ENCODE measurements at places on chromosomes 3 and 15. TPM values are rescaled to one million over a fixed set of nuclear protein-coding genes. Genes with fewer than 3 reads are reported as not detected.
A peak's percentile ranks its signal among the peaks of the same experiment; 100 is the strongest.

- no peaks in the 10 kb centered on the region for H3K4me1 ChIP-seq
- H3K27me3 ChIP-seq = no peaks in the 10 kb centered on the region
- H3K36me3 ChIP-seq = no peaks in the 10 kb centered on the region
These were observed 159.2 kb upstream of the LINGO1 start for GRCh38 chr15:77791941-77792340.

DNA sequence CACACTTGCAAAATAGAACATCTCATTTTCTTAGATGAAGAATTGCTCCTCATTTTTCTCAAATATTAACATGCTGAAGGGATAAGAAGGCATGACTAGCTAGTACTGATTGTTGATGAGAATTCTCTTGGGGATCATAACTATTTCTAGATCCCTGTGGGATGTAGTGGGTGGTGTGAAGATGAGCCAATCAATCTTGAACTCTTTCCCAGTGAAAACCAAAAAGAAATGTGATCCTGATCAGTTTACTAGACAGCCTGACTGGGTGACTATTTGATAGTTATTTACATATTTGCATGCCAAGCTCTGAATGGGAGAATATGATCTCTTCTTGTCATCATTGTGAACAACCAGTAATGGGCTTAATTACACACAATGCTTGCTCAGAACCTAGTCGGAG lies 63.7 kb downstream of the ZIC1 start:
- H3K4me3 ChIP-seq = no peak overlapping the region
- H3K4me1 ChIP-seq = no peaks in the 10 kb centered on the region
- no peak for DNase-seq
- H3K27me3 ChIP-seq = no peaks in the 10 kb centered on the region
- no peaks in the 10 kb centered on the region for H3K36me3 ChIP-seq

GRCh38 chr3:51354172-51354571 lies 30.9 kb upstream of the MANF start:
- H3K36me3 ChIP-seq = no peaks in the 10 kb centered on the region
- no peaks in the 10 kb centered on the region for H3K27me3 ChIP-seq
- no peak for DNase-seq
- no peaks in the 10 kb centered on the region for H3K4me1 ChIP-seq
- H3K4me3 ChIP-seq = no peak overlapping the region

DNA sequence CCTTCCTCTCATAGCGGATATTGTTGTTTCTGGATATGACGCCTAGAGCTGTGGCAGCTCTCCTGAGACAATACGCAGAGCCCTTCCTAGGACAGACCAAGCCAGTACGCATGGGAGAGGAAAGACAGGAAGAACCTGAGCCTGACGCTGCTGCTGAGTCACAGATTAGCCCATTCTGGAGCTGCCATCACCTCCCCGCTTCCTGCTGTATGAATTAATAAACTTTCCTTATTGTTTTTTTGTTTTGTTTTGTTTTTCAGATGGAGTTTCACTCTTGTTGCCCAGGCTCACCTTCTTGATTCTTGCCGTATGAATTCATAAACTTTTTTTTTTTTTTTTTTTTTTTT lies 67.0 kb downstream of the PPCDC start:
- H3K36me3 ChIP-seq = no peaks in the 10 kb centered on the region
- no peak overlapping the region for H3K4me3 ChIP-seq
- DNase-seq = no peak
- no peak overlapping the region for H3K27ac ChIP-seq
- H3K4me1 ChIP-seq = no peaks in the 10 kb centered on the region

FAM107A gene
- 14.5 TPM for total RNA-seq

DNA sequence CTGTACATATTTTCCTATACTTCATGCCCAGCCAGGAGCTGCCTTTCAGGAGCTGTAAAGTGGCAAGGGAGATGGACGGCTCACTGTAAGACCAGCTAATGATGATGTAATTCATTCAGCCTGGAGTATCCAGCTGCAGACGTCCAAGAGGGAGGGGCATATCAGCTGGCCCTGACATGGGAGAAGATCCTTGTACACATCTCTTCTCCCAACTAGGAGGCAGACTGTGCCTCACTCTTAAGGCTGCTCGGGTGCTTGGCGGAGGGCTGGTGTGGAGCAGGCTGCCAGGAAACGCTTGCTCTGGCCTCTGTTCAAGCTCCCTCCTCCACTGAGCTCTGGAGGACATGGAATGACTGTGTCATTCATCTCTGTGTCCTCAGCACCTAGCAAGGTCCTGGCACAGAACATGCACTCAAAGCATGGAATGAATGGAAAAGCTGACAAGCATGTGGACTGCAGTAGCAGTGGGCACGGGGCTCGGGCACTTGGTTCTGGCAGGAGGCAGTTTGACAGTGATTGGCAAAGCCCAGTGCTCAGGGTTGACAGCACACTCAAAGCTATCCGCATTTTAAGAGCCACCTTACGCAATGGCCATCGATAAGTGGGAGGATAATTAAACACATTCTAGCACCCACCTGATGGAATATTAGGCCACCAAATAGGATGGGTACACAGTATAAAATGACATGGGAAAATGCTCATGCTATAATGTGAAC lies 72.4 kb downstream of the TBC1D2B start:
- peak overlapping the region; percentile 91 for H3K27ac ChIP-seq
- no peak overlapping the region for H3K4me3 ChIP-seq
- peak; percentile 88 for DNase-seq
- no peaks in the 10 kb centered on the region for H3K27me3 ChIP-seq
- peaks cover 96% of the 10 kb centered on the region for H3K4me1 ChIP-seq
- no peaks in the 10 kb centered on the region for H3K36me3 ChIP-seq

GATA2 gene
- 11.7 TPM for total RNA-seq

DNA sequence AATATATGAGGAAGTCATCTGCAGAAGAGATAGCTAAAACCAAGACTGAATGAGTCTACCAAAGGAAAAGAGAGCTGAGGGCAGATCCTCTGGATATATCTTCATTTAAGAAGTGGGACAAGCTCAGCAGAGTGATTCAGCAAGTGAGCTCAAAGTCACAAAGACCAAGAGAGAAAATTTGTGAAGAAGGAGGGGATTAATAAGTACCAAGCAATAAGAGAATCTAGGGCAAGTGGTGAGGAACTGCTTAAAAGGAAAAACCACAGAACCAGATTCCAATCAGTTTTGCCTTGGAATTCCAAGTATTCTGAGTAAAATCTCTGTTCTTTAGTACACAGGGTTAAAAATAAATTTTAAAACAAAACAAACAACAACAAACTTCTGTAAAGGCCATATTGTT lies 3.6 kb downstream of the EHHADH start:
- H3K27ac ChIP-seq = no peak overlapping the region
- DNase-seq = no peak
- no peak overlapping the region for H3K4me3 ChIP-seq
- H3K27me3 ChIP-seq = no peaks in the 10 kb centered on the region

GRCh38 chr3:94171954-94172353 lies 109.1 kb downstream of the NSUN3 start:
- no peak overlapping the region for H3K4me3 ChIP-seq
- no peaks in the 10 kb centered on the region for H3K27me3 ChIP-seq
- no peak overlapping the region for H3K27ac ChIP-seq
- H3K36me3 ChIP-seq = no peaks in the 10 kb centered on the region

ERICH6 gene
- total RNA-seq = 0.26 TPM

DNA sequence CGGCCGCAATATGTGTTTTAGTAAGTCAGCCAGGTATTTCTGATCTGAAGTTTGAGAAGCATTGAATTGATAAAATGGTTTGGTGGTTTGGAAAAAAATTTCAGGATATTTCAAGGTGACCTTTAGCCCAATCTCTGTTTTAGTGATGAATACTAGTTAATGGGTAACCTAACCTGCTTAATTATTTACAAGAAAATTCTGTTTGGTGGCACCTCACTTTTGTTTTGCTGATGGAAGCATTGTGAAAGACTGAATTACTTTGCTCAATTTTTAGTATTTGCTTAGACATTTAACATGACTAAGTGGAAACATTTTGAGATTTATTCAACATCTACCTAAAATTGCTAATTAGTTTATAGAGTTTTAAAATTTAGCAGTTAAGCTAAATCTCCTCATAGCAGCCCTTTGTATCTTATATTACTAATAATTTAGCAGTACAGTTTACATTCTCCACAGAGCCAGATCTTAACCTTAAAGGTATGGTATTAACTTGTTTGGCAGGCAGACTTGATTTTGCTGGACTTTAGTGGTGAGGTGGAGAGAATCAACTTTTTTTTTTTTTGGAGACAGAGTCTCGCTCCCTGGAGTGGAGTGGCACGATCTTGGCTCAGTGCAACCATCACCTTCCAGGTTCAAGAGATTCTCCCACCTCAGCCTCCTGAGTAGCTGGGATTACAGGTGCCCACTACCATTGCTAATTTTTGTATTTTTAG lies 35.4 kb downstream of the GRAMD1C start:
- H3K4me1 ChIP-seq = peaks cover 12% of the 10 kb centered on the region
- H3K4me3 ChIP-seq = no peak overlapping the region
- H3K27ac ChIP-seq = no peak overlapping the region
- no peaks in the 10 kb centered on the region for H3K36me3 ChIP-seq
- H3K27me3 ChIP-seq = no peaks in the 10 kb centered on the region

FAM3D gene
- not detected for total RNA-seq

DNA sequence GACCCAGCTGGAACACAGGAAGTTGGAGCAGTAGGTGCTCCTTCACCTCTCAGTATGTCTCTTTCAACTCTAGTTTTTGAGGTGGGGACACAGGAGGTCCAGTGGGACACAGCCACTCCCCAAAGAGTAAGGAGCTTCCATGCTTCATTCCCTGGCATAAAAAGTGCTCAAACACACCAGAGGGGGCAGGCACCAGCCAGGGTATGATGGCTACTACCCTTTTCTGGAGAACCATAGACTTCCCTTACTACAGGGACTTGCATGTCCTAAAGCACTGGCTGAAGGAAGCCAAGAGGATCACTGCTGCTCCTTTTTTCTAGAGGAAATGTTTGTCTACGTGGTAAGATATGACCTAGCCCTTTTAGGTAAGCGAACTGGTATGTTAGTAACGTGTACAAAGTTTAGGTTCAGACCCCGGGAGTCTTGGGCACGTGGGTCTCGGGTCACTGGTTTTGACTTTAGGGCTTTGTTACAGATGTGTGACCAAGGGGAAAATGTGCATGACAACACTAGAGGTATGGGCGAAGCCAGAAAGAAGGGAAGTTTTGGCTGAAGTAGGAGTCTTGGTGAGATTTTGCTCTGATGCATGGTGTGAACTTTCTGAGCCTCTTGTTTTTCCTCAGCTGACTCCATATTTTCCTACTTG lies 11.9 kb downstream of the IL17RB start:
- H3K4me1 ChIP-seq = peaks cover 3% of the 10 kb centered on the region
- DNase-seq = no peak
- H3K27ac ChIP-seq = no peak overlapping the region
- H3K4me3 ChIP-seq = no peak overlapping the region

DNA sequence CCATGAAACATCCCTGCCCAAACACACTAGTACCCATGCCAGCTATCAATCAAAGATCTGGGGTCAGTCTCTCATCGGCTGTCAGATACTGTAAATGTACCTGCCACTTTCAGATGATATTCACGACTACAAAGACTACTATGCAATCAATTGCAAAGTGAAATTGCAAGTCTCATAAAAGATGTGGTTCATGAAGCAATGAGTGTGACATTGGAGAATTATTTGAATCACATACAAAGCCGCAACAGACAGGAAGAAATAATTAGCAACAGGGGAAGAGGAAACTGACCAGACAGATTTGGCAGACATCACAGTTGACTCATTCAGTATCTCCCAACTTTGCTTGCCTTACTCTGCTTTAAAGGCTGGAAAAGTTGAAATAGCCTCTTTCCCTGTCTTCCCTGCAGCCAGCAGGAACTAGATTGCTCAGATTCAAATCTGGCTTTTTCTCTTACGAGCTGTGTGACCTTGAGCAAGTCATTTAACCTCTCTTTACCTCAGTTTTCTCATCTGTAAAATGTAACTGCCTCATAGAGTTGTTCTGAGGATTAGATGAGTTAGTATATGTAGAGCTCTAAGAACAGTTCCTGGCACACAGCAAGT lies 95.7 kb upstream of the C3orf80 start:
- H3K4me1 ChIP-seq = no peaks in the 10 kb centered on the region
- H3K27me3 ChIP-seq = no peaks in the 10 kb centered on the region
- H3K36me3 ChIP-seq = no peaks in the 10 kb centered on the region
- no peak overlapping the region for H3K27ac ChIP-seq

DNA sequence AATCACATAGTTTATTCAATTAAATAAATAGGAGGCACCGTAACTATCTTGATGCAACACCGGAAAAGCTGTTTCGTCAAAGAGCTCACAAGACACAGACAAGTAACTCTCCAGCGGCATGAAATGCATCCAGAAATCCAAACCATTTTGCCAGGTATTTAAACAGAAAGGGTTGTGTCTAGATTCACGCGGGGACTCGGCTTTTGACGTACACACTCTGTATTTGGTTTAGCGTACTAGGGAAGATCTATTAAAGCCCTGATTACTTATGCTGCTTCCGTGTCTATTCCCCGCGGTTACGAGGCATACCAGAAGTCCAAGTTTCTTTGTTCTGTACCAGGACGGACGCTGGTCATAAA lies 718 bp downstream of the BNIP2 start:
- H3K27ac ChIP-seq = peak overlapping the region; percentile 96
- peaks cover 42% of the 10 kb centered on the region for H3K4me1 ChIP-seq
- no peak for DNase-seq
- peak overlapping the region; percentile 40 for H3K4me3 ChIP-seq

GRCh38 chr3:124429129-124429815 lies 301.0 kb upstream of the UMPS start:
- no peak for DNase-seq
- no peaks in the 10 kb centered on the region for H3K4me1 ChIP-seq
- H3K4me3 ChIP-seq = no peak overlapping the region
- no peak overlapping the region for H3K27ac ChIP-seq

DNA sequence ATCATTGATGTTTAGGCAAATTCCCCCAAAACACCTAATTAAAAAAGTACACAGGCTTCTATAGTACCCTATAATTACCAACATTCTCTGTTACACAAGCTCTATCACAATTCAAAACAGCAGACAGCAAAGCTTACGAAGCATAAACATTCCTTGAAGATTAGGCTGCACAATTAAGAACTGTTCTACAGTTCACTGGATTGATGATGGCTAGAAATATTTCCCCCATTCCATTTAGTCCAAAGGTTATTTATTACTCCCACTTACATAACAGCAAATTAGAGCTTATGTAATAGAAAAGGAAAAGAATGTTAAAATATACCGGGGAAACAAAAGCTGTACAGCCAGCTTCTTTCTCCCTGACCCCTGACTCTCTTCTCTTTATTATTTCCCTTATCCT lies 49.3 kb downstream of the UACA start:
- H3K4me1 ChIP-seq = peaks cover 36% of the 10 kb centered on the region
- H3K27ac ChIP-seq = peak overlapping the region; percentile 62
- DNase-seq = no peak
- H3K4me3 ChIP-seq = no peak overlapping the region
- H3K36me3 ChIP-seq = no peaks in the 10 kb centered on the region
